ENCODE measurements at places on chromosomes 3 and 15. TPM values are rescaled to one million over a fixed set of nuclear protein-coding genes. Genes with fewer than 3 reads are reported as not detected.

DNA sequence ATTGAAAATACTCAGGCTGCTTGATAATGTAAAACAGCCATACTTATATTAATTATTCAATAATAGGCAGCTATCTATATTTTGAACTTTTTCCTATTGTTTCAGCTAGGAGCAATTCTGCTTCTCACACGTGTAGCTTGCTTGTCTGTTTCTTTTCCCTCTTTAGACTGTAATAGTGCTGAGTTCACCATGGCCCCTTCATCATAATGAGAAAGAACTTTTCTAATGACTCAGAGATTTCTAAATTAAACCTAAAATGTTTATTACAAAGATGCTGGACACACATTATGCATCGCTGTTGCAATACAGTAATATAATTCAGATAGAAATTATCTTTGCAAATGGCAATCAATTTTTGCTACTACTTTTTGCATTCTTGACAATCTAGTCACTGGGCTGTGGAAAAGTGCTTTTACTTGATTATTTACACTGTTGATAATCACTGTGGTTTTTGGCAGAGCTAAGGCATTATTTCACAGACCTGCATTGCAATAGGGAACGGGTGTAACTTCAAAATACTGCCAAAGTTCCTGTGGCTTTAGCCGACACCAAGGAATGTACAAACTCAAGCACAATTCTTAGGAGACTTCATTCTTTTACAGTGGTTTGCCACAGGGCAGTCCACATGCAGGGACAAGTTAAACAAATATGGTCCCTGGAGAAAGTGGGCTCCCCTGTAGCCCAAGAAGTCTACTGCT, 281.0 kb upstream of the TBL1XR1 start:
- H3K4me1 ChIP-seq, result peaks cover 18% of the 10 kb centered on the region
- DNase-seq, result no peak
- no peak overlapping the region for H3K4me3 ChIP-seq
- H3K27me3 ChIP-seq, result peaks cover 1% of the 10 kb centered on the region
- no peaks in the 10 kb centered on the region for H3K36me3 ChIP-seq

DNA sequence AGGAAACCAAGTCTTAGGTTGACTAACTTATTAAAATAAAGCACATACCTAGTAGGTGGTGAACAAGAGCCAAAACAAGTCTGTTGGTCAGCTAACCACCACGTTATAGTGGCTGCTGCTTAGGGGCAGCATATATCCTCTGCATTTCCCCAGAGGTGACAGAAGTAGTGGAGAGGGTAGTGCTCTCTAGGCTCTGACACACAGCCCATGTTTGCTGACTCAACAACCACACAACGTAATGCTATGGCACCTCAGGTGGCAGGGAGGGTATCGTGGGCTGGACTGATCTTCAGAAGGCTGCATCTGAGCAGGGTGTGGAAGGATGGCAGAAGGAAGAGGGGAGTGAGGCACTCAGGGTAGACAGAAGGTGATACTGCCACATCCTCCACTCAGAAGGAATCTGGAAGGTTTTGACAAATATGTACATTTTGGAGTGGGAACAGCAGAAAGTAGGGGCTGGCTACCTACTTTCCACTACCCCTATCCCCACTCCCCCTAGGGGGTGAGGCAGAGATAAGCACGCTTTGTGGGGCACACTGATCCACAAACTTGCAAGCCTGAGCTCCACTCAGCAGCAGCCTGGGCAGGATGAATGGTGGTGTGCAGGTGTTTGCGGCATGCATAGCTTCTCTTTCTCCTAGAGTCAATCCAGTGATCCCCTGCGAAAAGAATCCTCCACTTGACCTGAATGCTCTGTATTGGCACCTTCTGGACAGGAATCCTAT, 178.1 kb downstream of the RORA start:
- H3K4me3 ChIP-seq, result no peak overlapping the region
- peaks cover 14% of the 10 kb centered on the region for H3K4me1 ChIP-seq
- peaks cover 3% of the 10 kb centered on the region for H3K27me3 ChIP-seq
- H3K36me3 ChIP-seq, result no peaks in the 10 kb centered on the region
- no peak overlapping the region for H3K27ac ChIP-seq
- DNase-seq, result no peak

GOLGA6L4 gene
- 8.3 TPM for total RNA-seq

GRCh38 chr3:188941103-188941502, 230.7 kb upstream of the TPRG1 start:
- H3K27me3 ChIP-seq, result peaks cover 9% of the 10 kb centered on the region
- no peak overlapping the region for H3K4me3 ChIP-seq
- no peak for DNase-seq
- no peak overlapping the region for H3K27ac ChIP-seq
- peaks cover 31% of the 10 kb centered on the region for H3K4me1 ChIP-seq

GRCh38 chr3:151795276-151795675, 18.6 kb upstream of the AADAC start:
- H3K36me3 ChIP-seq, result no peaks in the 10 kb centered on the region
- no peaks in the 10 kb centered on the region for H3K27me3 ChIP-seq
- no peaks in the 10 kb centered on the region for H3K4me1 ChIP-seq
- no peak for DNase-seq
- H3K27ac ChIP-seq, result no peak overlapping the region
- H3K4me3 ChIP-seq, result no peak overlapping the region

DNA sequence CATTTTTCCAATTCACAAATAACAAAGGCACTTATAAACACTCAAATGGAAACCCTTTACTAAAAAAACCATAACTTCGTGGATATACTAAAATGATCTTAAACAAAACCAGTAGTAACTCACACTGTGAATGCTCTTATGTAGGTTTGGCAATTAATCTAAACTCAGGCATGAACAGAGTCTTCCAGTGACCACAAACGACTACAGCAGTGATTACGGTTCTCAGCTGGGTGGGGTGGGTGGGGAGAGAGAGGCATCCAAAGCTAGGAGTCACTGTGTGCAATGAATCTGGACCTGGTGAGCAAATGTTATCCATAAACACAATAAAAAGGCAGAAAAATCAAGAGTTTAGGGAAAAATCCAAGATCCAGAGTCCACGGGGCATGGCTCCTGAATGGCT, 21.3 kb downstream of the SLC12A8 start:
- peaks cover 11% of the 10 kb centered on the region for H3K4me1 ChIP-seq
- no peak overlapping the region for H3K4me3 ChIP-seq
- no peak overlapping the region for H3K27ac ChIP-seq
- no peak for DNase-seq
- peaks cover 3% of the 10 kb centered on the region for H3K27me3 ChIP-seq

DNA sequence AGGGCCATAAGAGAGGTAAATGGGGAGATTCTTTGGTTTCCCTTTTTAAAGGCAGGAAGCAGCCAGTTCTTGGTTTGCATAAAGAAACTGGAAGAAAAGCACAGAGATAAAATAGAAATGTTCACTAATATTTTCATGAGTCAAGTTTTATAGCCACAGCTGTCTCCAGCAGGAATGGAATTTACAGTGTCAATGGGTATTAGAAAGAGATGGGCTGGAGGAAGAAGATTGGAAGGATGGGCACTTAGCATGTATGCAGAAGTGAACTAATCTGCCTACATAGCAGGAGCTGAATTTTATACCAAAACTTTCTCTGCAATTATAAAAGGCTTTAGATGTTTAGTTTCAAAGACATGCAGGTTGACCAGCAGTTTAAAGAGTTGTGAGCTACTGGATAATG, 521.9 kb upstream of the GOLIM4 start:
- H3K4me1 ChIP-seq, result peaks cover 6% of the 10 kb centered on the region
- DNase-seq, result no peak
- no peak overlapping the region for H3K4me3 ChIP-seq
- H3K27ac ChIP-seq, result no peak overlapping the region
- H3K36me3 ChIP-seq, result no peaks in the 10 kb centered on the region

- no peak overlapping the region for H3K27ac ChIP-seq
- H3K27me3 ChIP-seq, result peaks cover 3% of the 10 kb centered on the region
- peaks cover 19% of the 10 kb centered on the region for H3K4me1 ChIP-seq
- DNase-seq, result peak; percentile 35
These were observed 67.8 kb downstream of the FMN1 start for GRCh38 chr15:33126559-33127290.

DNA sequence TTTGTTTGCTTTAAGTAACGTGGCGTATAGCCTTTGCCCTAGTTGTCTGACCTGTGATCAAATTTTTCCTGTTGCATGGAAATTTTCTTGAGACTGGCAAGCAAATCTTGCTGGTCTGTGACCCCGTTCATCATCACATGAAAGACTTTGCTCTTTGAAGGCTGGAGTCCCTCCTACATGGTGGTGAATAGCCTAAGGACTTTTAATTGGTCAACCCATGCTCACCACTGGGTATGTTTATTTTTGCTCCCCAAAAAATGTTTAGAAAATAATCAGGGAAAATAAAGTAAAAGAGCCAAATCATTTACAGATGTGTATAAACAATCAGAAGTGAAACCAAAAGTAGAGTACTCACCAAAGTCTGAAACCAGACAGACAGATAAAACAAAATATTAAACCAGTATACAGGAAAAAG, 1075.3 kb upstream of the ALCAM start:
- DNase-seq, result no peak
- H3K27ac ChIP-seq, result no peak overlapping the region
- H3K36me3 ChIP-seq, result no peaks in the 10 kb centered on the region
- H3K27me3 ChIP-seq, result no peaks in the 10 kb centered on the region
- no peaks in the 10 kb centered on the region for H3K4me1 ChIP-seq
- H3K4me3 ChIP-seq, result no peak overlapping the region

MNS1 gene
- 1.9 TPM for total RNA-seq

GRCh38 chr3:187735837-187736236, 9.4 kb downstream of the BCL6 start:
- H3K27ac ChIP-seq, result no peak overlapping the region
- no peak for DNase-seq
- no peak overlapping the region for H3K4me3 ChIP-seq

- no peaks in the 10 kb centered on the region for H3K4me1 ChIP-seq
- H3K4me3 ChIP-seq, result no peak overlapping the region
- H3K36me3 ChIP-seq, result no peaks in the 10 kb centered on the region
- H3K27me3 ChIP-seq, result no peaks in the 10 kb centered on the region
- DNase-seq, result no peak
These were observed 71.0 kb downstream of the THBS1 start for GRCh38 chr15:39651881-39652280.

P2RY12 gene
- not detected for total RNA-seq

GUCA1C gene
- total RNA-seq, result not detected

CLDN11 gene
- 1.8 TPM for total RNA-seq

GRCh38 chr3:167057581-167057980, 322.5 kb downstream of the ZBBX start:
- peaks cover 5% of the 10 kb centered on the region for H3K36me3 ChIP-seq
- H3K4me3 ChIP-seq, result no peak overlapping the region
- H3K27ac ChIP-seq, result no peak overlapping the region

DNA sequence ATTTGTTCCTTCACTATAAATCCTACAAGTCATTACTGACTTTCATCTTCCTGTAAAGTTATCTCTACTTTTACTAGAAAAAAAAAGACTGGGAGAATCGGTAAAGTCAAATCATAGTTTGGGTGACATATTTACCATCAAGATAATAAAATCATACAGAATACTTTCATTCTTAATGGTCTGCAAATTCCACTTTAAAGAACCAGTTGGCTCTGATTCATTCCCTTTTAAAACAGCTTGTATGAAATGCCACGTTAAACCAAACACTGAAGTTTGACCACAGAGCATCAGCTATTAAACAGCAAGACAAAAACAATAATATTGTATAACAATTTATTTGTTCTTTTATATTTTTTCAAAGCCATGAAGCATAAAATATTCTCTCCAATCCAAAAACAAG, 100.7 kb downstream of the FBN1 start:
- peaks cover 1% of the 10 kb centered on the region for H3K27me3 ChIP-seq
- no peaks in the 10 kb centered on the region for H3K36me3 ChIP-seq
- no peak overlapping the region for H3K4me3 ChIP-seq
- H3K4me1 ChIP-seq, result peaks cover 2% of the 10 kb centered on the region
- DNase-seq, result no peak

- no peaks in the 10 kb centered on the region for H3K27me3 ChIP-seq
- no peaks in the 10 kb centered on the region for H3K36me3 ChIP-seq
- H3K4me1 ChIP-seq, result peaks cover 9% of the 10 kb centered on the region
- no peak overlapping the region for H3K27ac ChIP-seq
- H3K4me3 ChIP-seq, result no peak overlapping the region
These were observed 37.3 kb downstream of the EHHADH start for GRCh38 chr3:185216607-185216958.

- H3K4me3 ChIP-seq, result no peak overlapping the region
- H3K27ac ChIP-seq, result no peak overlapping the region
- DNase-seq, result no peak
- H3K27me3 ChIP-seq, result peaks cover 10% of the 10 kb centered on the region
These were observed 26.5 kb downstream of the RFTN1 start for GRCh38 chr3:16486951-16487480.

GRCh38 chr3:69174871-69175737, 52.7 kb upstream of the LMOD3 start:
- peak overlapping the region; percentile 59 for H3K4me3 ChIP-seq
- no peak overlapping the region for H3K27ac ChIP-seq
- peaks cover 18% of the 10 kb centered on the region for H3K4me1 ChIP-seq
- no peak for DNase-seq

DNA sequence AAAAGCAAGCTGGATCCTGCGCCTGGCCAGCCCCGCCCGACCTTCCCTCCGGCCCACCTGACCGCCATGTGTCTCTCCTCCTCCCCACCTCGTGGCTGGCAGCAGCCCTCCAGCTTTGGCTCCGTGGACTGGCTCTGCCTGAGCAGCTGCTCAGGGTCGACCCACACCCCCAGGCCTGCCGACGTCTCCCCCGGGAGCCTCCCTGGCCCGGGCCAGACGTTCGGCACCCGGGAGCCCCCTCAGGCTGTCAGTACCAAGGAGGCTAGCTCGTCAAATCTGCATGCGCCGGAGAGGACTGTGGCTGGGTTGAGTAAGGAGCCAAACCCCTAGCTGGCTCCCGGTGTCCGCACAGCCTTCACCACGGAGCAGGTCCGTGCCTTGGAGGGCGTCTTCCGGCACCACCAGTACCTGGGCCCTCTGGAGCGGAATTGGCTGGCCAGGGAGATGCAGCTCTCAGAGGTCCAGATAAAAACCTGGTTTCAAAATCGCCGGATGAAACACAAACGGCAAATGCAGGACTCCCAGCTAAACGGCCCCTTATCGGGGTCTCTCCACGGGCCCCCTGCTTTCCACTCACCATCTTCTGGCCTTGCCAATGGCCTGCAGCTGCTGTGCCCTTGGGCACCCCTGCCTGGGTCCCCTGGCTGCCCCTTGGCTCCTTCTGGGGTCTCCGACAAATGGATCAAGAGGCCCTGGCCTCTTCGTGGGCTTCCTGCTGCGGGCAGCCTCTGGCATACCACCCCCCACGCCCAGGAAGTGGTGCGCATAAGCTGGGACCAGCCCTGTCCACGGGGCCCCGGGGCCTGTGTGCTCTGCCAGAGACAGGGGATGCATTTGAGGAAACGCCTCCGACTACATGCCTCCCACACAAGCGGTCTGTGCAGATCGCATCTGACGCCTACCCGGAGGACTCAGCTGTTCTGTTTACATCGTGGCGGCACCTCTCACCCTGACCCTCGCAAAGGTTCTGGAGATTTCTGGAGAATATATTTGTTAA, 345.0 kb downstream of the ZNF385D start:
- no peaks in the 10 kb centered on the region for H3K27me3 ChIP-seq
- H3K36me3 ChIP-seq, result no peaks in the 10 kb centered on the region
- no peak overlapping the region for H3K4me3 ChIP-seq
- DNase-seq, result no peak
- H3K4me1 ChIP-seq, result no peaks in the 10 kb centered on the region
